Endothelial cell of coronary artery (primary cell): ENCODE measurements at places on chromosomes 2 and 18. TPM values are rescaled to one million over a fixed set of nuclear protein-coding genes. Genes with fewer than 3 reads are reported as not detected.

Gene LIMS3
- total RNA-seq: 10.1 and 28.2 TPM in 2 replicates

Gene LHCGR
- total RNA-seq: not detected in 2 replicates

Gene IRS1
- total RNA-seq: under 0.01 and 1.6 TPM in 2 replicates

Gene MLPH
- 13.8 TPM in 1 of 2 replicates, not detected in the other for total RNA-seq

Gene CAPN14
- total RNA-seq: under 0.01 and 0.09 TPM in 2 replicates

Gene MORN2
- 14.2 and 16.8 TPM in 2 replicates for total RNA-seq

Gene CDH19
- 0.09 TPM in 1 of 2 replicates, not detected in the other for total RNA-seq

Gene AGXT
- total RNA-seq: not detected in 2 replicates

Gene TTN
- 0.66 and 3.3 TPM in 2 replicates for total RNA-seq

Gene SCYGR3
- not detected in 2 replicates for total RNA-seq

Gene GRHL1
- 0.63 and 0.75 TPM in 2 replicates for total RNA-seq

Gene ANKRD62
- total RNA-seq: not detected in 2 replicates

Gene GNAL
- 0.09 and 0.47 TPM in 2 replicates for total RNA-seq

Gene LIMS4
- total RNA-seq: 19.5 and 20.7 TPM in 2 replicates

Gene UXS1
- total RNA-seq: 33.9 and 36.1 TPM in 2 replicates

Gene CHN1
- 14.5 and 18.4 TPM in 2 replicates for total RNA-seq

Gene KHK
- 1.2 and 2.0 TPM in 2 replicates for total RNA-seq

Gene CDKL4
- total RNA-seq: 0.56 and 0.81 TPM in 2 replicates

Gene C2orf66
- 0.09 TPM in 2 replicates for total RNA-seq

Gene MAP3K2
- total RNA-seq: 10.1 and 14.4 TPM in 2 replicates

Gene FAM161A
- total RNA-seq: 1.4 and 2.1 TPM in 2 replicates

Gene GKN1
- not detected in 2 replicates for total RNA-seq

Gene CYRIA
- 18.9 and 27.4 TPM in 2 replicates for total RNA-seq

Gene CFAP221
- total RNA-seq: 0.19 TPM in 1 of 2 replicates, not detected in the other

Gene PSTPIP2
- total RNA-seq: 4.8 TPM in 2 replicates

Gene PAX3
- total RNA-seq: 1.2 TPM in 1 of 2 replicates, not detected in the other

Gene CAPN10
- 29.1 and 31.5 TPM in 2 replicates for total RNA-seq

Gene STPG4
- 0.09 TPM in 2 replicates for total RNA-seq

Gene ELAC1
- 3.6 and 5.1 TPM in 2 replicates for total RNA-seq

Gene SCN3A
- total RNA-seq: 0.09 TPM in 1 of 2 replicates, not detected in the other

Gene OSBPL6
- total RNA-seq: 3.0 and 3.9 TPM in 2 replicates

Gene SAG
- not detected in 2 replicates for total RNA-seq

Gene MYL12A
- 1,310 and 1,573 TPM in 2 replicates for total RNA-seq

Gene SDC1
- total RNA-seq: 0.47 and 1.5 TPM in 2 replicates

Gene SLC30A3
- total RNA-seq: not detected in 2 replicates

Gene NGEF
- total RNA-seq: 0.09 and 1.5 TPM in 2 replicates

Gene AMER3
- total RNA-seq: not detected in 2 replicates
